ENCODE measurements at places on chromosomes 7 and 10.

DNA sequence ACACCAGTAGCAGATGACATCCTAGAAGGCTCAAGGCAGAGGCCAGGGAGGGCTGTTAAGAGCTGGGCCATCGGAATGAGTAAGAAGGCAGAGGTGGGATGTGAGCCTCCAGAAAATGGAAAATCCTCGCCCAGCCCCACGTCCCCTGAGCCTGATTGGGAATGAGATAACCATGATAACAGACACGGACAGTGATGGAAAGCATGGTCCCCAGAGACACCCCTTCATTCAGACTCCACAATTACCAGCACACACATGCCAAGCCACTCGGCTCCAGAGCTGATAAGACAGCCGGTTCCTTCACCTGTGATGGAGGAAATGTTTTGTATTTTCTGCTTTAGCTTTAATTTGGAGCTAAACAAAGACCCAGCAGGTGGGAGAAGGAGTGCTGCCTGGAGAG, 106.0 kb downstream of the GRID1 start:
- DNase-seq: no peak

DNA sequence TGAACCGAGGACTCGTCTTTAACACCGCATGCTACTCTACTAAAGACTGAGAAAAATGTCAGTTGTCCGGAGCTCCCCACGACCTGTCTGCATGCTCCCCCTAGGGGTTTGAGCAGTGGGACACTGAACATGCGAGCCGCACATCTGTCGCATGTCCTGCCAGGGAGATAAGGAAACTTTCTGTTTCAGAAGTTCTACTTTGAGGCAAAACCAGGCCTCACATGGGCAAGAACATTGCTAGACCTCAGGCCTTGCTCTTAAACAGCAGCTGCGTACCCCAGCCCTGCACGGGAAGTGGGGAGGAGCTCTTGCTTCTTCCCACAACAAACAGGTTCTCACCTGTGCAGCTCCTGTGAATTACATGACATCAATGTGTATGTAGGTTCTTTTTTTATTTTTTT, 30.3 kb upstream of the HERPUD2 start:
- no peak for DNase-seq

DNA sequence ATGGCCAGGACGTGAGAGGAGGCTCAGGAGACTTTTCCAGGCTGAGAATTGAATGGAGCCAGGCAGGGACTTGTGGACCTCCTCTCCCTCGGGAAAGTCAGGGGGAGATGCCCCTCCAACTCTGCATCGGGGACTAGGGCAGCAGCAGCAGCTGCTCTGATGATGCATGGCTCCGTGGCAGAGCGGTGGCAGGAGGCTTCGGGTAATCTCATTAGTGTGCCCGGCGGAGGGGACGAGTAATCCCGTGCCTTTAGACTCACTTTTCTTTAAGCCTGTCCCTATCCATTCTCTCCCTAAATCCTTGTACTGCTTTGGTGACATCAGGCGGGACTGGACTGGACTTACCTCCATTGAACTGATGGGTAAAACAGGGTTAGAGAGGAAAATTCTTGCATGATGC, 75.1 kb downstream of the ZMIZ1 start:
- no peak for DNase-seq

DNA sequence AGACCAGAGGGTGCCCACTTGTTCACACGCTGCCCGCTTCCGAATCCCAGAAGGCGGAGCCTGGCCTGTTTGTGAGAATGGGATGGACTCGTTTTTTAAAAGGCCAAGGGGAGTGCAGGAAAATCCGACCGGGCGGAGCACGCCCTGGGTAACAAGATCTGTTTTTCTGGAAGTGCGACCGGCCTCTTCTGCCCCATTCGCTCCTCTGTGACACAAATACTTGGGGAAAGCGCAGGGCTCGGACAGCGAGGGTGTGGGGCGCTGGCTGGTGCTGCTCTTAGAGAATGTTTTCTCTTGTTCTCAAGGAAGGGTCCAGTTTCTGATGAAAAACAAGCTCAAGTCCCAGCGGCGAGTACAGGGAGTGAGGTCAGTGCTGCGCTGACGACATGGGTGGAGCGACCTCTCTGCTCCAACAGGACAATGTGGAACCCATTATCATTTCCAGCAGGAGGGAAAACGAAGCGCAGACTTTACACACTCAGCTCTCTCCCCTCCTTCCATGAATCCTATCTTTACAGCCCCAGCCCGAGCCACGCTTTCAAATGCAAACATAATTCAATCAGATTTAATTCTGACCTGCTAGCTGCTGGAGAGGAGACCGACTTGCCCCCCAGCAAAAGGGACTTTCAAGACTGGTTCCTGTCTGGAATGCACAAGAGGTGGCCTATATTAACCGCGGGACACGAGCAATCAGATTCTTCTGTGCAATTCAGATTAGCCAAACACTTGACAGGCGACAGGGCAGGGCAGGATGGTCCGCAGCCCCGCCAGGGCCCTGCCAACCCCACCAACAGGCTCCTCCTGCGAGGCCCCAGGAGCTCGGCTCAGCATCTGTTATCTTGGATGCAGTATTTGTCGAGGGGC, 1.1 kb downstream of the RADIL start:
- DNase-seq: peak; percentile 80
